ENCODE measurements at places on chromosomes 2 and 18.

DNA sequence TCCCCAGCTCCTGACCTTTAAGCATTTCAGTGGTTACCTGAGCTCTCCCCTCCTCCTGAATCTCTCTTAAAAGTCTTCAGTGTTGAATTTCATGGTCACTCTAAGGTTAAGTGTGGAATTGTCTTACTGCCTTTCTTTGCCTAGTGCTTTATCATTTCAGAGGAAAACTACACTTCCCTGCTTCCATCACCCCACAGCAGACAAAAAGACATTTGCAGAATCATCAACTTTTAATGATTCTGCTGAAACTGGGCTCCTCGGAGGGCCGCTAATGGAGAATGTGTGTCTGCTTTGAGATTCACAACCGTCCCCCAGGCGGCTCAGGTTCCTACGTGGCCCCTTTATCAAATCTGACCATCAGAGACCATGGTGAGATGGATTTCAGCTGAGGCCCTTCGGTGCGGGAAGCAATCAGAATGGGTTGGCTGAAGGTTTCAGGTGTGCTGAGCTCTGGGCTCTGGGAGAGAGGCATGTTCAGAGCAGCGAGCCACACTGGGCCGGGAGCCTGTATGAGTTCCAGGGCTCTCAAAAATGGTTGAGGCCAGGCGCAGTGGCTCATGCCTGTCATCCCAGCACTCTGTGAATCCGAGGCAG lies 41.9 kb upstream of the TBC1D8 start:
- DNase-seq, result no peak

DNA sequence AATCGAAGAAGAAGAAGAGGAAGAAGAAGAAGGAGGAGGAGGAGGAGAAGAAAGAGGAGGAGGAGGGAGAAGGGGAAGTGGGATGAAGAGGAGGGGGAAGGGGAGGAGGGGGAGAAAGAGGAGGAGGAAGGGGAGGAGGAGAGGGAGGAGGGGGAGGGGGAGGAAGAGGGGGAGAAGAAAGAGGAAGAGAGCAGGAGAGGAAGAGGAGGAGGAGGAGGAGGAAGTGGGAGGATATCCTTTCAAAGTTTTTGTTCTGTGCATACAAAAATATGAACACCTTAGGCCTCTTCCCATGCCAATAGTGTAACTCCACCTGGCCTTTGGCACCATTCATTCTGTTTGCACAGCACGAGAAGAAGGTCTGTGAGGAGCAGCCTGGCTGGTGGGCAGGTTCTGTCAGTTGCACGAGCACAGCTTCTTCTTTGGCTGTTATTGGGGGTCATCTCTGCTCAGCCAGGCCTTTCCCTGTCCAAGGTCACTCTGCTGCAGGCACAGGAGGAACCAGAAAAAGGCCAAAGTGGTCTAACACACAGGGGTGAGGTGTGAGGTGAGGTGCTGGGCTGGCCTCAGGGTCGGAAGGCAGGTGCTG lies 25.8 kb upstream of the PLB1 start:
- DNase-seq, result no peak

DNA sequence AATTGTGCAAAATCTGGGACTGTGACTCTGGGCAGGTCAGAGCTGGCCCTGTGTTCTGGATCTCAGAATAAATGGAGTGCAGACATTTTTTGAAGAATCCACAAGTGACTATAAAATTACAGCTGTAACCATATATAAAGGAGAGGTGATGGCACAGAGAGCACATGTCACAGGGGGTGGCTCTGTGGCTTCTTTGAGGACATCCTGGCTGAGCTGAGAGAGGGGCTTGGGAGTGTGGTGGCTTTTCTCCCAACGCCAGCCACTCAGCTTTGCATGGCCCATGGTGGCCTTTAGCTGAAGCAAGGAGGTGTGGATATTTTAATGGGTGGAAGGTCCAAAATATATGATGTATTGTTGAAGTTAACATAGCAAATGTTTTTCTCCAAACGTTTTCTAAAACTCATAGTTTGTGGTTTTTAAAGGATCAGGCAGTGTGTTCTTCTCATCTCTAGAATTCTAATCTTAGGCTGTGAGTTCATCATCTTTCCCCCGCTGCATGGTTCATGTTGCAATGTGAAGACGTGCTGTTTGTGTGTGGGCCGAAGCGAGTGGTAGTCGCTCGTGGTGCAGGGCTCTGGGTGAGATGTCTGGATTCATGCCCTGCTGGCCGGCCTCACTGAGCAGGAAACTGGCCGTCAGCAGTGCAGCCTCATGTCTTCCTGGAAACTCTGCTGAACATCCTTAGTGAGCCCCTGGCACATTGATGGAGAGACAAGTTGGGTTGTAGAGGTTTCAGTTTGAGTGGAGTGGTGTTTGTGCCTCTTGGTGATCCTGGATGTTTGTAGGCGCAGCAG lies 109.9 kb downstream of the ZNF236 start:
- no peak for DNase-seq

DNA sequence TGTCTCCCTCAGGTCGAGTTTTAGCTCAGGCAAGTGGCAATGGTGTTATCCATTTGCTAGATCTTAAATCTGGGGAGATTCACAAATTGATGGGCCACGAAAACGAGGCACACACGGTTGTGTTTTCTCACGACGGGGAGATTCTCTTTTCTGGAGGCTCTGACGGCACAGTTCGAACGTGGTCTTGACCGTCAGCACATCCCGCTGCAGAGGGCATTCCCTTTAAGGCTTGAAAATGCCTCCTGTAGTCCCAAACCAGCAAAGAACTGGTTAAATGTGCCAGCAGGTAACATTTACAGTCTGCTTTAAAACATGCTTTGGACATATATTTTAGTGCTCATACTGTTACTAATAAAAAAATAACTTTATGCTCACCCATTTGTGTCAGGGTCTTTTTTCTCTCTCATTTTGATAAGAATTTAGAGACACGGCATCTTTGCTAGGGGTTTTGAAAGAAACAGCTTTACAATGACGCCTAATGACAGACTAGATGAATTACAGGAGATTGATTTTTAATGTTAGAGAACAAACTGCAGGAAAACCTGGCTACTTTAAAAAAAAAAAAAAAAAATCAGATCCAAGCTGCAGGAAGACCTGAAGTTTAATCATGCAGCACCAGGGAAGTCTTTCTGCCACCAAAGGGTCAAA lies 602 bp upstream of the VWC2L start:
- DNase-seq, result no peak
